Ureter (tissue), 1 donor: ENCODE measurements at places on chromosomes 6 and 20.

DNA sequence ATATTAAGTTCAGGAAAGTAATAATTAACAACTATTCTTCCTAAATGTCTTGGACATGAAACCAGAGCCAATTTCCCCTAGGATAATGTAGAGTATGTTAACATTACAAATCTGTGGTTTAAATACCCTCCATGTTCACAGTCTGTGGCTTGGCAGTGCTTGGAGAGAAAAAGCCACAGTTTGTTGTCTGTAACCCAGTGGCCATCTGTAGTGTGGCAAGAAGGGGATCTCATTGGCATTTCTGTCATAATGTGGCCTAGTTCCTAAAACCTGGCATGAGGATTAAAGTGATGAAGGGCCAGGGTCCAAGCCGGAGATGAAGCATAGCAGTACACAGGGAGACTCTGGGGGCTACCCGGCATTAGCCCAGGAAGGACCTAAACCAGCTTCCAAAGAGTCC is 31.2 kb downstream of the SYNE1 start:
- DNase-seq: no peak

- no peak for DNase-seq
Measured at GRCh38 chr6:21678990-21679389, 85.4 kb downstream of the SOX4 start.

DNA sequence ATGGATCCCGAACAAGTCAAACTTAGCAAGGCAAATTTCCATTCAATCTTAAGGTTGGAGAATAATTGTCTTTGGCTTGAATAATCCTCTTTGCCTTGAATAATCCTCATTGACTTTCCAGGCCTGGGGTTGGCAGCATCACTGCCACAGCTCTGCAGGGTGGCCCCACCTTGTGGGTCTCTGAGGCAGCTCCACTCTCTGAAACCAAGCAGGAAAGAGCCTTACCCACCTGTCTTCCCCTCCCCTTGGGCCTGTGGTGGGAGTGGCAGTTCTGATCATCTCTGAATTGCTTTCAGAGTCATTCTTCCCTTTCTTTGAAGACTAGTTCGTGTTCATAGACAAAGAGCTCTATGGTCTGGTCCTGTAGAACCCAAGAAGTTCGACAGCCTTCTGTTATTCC is 47.5 kb downstream of the KCNQ5 start:
- DNase-seq: no peak

- DNase-seq: no peak
Measured at GRCh38 chr20:11626551-11626950, 291.1 kb upstream of the BTBD3 start.

GRCh38 chr6:106591111-106591825 is 38.0 kb downstream of the RTN4IP1 start:
- DNase-seq: no peak

- DNase-seq: no peak
Measured at GRCh38 chr6:94278146-94278545, 858.8 kb upstream of the EPHA7 start.

GRCh38 chr6:28281288-28282064 is at the start of gene PGBD1:
TSS of gene PGBD1 (plus strand) at chr6:28281572. CDS start at chr6:28283814, 2,242 bp downstream.
- peak; percentile 72 for DNase-seq

DNA sequence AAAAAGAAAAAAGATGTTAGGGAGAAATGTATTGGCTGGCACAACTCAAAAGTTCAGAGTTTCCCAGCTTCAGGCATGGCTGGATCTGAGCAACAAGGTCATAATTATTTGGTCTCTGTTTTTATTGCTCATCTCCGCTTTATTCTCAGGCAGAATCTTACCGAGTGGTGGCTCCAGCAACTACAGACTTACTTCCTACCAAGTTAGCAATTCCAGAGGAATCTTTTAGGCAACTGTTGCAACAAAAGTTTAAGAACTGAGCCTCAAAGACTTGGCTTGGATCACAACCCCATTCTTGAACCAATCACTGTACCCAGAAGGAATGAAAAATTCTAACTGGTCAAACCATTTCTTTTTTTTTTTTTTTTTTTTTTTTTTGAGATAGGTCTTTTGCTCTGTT is 35.5 kb upstream of the NCOA3 start:
- DNase-seq: no peak

- DNase-seq: no peak
Measured at GRCh38 chr20:35981969-35982368, 13.6 kb downstream of the CNBD2 start.

GRCh38 chr6:145948328-145948727 is 15.8 kb downstream of the SHPRH start:
- DNase-seq: no peak

- DNase-seq: no peak
Measured at GRCh38 chr20:57678340-57678739, 31.5 kb downstream of the PMEPA1 start.

GRCh38 chr20:56835829-56836550 is 206.9 kb downstream of the TFAP2C start:
- DNase-seq: no peak

DNA sequence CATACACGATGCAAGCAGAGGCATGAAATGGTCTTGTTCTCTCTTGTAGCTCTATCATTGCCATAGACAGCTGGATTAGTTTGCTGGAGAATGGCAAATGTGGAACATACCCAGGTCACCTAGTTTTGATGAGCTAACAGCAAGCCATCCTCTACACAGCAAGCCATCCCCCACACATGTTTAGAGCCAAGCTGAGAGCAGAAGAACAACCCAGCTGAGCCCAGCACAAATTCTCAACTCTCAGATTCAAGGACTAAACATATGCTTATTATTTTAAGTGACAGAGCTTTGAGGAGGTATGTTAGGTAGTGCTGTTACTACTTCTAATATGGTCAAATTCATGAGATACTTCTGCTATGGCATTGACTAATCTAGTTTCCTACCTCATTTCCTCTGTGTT is 230.3 kb downstream of the OTOR start:
- no peak for DNase-seq

DNA sequence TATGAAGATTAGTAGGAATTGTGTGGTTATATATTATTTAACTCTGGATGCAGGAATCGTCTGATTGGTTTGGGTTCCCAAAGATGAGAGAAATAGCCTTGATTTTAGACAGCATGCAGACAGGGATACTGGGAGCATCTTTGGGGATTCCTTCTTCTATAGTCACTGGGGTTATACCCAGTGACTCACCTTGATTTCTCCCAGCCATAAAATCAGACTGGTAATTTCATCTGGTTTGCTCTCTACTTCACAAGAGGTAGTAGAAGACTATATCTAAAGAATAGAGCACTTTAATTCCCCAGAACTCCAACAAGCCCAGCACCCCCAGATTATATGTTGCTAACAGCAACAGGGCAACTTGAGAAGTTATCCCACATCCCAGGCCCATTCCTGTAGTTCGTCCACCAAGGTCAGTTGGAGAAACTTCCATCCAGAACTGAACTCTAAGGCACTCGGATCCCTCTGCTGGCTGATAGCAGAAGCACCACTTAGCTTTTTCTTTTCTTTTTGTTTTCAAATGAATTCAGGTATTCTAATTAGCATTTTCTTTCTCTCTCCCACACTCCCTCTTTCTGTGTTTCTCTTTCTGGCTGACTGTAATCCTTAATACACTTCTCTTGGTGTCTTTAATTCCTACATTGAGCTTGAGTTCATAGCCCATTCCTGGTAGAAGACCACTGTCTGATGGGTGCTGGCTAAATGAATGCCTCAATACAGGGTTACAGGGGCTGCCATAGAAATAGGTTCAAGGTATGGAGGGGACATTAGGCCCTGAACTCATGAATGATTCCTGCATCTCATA is 20.4 kb upstream of the EFHC1 start:
- DNase-seq: no peak

GRCh38 chr6:26311012-26311384 is 54.0 kb upstream of the BTN3A2 start:
- no peak for DNase-seq

DNA sequence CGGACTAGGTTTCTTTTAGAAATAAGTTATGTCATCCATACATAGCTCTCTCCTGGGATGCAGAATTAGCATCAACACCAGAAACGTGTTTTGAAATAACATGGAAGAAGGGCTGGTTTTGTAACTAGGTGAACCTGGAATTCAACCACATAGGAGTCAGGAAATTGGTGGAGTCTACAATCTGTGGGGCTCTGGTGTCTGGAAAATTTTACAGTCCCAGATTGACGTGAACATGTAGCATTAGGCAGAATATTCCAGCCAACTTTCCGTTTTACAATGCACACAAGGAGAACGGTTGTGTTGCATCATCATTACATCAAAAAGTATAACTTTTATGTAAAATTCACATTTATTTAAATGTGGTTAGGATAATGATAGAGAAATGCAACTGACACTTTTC is 1.9 kb downstream of the KCNQ5 start:
- DNase-seq: no peak

- DNase-seq: no peak
Measured at GRCh38 chr20:9499126-9499899, 15.1 kb upstream of the LAMP5 start.

- DNase-seq: no peak
Measured at GRCh38 chr6:74362391-74362790, 666.4 kb downstream of the CD109 start.

GRCh38 chr6:135458051-135458450 is 39.5 kb downstream of the AHI1 start:
- no peak for DNase-seq

- peak; percentile 35 for DNase-seq
Measured at GRCh38 chr20:64256282-64256935, 861 bp downstream of the PCMTD2 start.

DNA sequence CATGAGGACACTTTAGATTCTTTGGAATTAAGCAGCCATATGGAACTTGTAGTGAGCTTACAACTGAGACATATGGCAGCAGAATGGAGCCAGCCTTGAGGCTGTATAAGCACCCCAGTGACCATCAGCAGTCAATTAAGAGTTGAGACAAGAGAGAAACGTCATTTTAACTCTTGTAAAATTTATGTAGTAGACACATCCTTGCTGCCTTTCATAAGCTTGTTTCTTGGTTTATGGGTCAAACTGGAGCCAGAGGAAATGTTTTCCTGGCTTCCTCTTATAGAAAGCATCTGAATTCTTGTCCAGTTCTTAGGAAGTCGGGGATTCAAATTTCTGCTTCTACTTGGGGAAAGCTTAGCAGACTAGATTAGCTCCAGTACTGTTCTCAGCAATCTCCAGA is 745.1 kb upstream of the MARCKS start:
- DNase-seq: no peak

GRCh38 chr6:136607932-136608772 is 57.9 kb upstream of the MAP7 start:
- peak; percentile 75 for DNase-seq

DNA sequence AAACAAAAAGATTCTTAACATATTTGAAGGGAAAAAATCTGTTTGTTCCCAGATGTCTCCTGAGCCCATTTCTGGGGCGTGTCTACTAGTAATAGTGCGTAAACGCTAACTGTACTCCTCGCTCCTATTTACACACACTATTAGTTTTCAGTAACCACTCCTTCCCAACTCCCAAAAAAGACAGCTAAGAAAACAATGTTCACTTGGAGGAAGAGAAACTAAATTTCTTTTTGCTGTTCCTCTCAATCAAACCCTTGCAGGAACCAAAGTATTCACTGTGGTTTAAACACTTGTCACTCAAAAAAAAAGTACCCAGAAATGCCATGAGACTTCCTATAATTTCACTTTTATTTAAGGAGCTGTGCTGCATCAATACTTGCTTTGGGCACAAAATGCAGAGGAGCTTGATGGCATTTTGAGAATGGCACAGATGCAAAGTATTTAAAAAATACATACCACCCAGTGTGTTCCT is 118.2 kb downstream of the BACH2 start:
- no peak for DNase-seq

DNA sequence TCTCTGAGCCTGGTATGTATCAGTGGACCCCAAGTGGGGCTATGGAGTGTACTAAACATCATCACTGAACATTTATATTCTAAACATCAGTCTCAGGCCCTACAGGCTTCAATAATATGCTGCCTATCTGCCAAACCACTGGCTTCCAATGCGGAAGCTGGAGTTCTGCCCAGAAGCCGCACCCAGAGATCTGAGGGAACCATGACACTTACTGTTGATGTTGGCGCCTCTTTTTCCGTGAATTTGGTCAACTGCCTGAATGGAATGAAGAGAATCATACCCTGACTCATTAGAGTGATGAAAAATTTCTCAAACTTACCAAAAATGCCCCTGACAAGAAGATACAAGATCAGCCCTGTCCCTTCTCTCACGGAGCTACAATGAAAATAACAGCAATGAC is 66.2 kb downstream of the SLC22A23 start:
- peak; percentile 68 for DNase-seq

DNA sequence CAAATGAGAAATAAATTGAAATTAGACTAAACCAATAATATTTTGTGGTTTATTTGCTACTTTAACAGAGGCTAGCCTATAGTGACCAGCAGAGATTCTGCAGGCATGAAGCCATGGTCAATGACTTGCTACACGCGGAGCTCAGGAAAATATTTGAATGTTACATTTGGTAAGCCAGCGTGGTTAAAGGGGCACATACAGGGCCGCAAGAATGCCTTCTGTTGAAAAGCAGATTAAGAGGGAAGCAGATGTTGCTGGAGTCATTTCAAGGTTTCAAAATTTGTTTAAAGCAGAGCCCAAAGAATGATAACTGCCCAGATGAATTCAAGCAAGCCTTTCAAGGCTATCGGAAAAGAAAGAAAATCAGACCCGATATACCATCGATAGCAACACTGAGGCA is 294.3 kb upstream of the MAN1A1 start:
- DNase-seq: no peak

GRCh38 chr6:139007428-139007827 is 19.4 kb upstream of the REPS1 start:
- DNase-seq: no peak

GRCh38 chr6:112163295-112164257 is 76.2 kb downstream of the FAM229B start:
- peak; percentile 65 for DNase-seq

- DNase-seq: no peak
Measured at GRCh38 chr6:35426074-35426473, 26.1 kb upstream of the FANCE start.

GRCh38 chr6:86856937-86857563 is 80.3 kb upstream of the HTR1E start:
- no peak for DNase-seq

DNA sequence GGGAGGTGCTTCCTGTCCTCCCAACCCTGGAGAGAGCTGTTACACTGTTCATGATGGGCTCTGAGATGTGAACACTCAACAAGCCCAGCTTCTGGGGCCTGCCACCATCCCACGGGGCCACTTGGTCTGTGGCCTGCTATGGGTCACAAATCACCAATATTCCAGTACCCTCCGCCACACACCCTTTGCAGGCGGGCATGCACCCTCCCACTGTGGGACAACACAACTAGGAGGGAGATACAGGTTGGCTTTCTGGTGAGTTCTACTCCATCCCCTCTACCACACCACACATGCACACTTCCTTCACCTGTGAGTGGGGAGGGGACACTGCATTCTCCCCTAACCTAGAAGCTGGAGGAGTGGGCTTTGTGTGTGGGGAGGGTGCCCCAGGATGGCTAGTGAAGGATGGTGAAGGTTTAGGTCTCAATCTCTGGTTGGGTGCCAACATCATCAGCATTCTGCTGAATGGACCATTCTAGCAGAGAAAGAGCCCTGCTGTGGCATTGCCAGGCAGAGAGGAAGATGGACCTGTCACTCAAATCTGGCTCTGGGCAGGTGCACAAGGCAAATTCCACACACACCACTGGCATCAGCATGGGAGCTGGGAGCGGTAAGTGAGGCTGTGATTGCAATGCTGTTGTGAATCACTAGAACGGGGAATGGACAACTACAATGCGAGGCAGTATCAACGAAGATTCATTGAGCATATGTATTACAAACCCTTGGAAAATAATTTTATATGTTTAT is 175.1 kb downstream of the THBS2 start:
- no peak for DNase-seq
